Pancreas (tissue), 10 donors: ENCODE measurements at places on chromosomes 5 and 9. TPM values are rescaled to one million over a fixed set of nuclear protein-coding genes. Genes with fewer than 3 reads are reported as not detected.

MLLT3 gene
- 4.0 TPM for polyA plus RNA-seq

PDCD1LG2 gene
- 0.09 TPM for polyA plus RNA-seq

CCL27 gene
- not detected for polyA plus RNA-seq

ABLIM3 gene
- polyA plus RNA-seq: 8.1 TPM

DNA sequence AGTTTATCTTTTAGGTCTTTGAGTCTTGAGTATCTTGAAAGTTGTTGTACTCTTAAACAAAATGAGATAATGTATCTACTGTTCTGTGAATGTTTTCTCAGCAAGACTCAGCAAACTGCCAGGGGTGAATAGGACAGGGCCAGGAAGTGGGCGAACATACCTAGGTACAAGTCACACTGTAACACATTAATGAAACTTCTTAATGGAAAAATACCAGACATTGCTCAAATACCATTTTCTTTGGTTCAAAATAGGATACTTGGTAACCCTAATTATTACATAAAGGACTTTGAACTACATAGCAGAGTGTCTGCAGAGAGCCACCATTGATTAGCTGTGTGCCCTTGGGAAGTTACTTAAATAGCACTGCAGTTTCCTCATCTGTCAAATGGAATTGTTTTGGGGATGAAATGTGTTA, 197.5 kb downstream of the ARHGEF28 start:
- H3K36me3 ChIP-seq: no peaks in the 10 kb centered on the region
- H3K4me3 ChIP-seq: no peak overlapping the region
- H3K27ac ChIP-seq: no peak overlapping the region
- no peak for DNase-seq
- peaks cover 14% of the 10 kb centered on the region for H3K4me1 ChIP-seq

- no peaks in the 10 kb centered on the region for H3K36me3 ChIP-seq
- H3K27ac ChIP-seq: no peak overlapping the region
- H3K4me3 ChIP-seq: no peak overlapping the region
- peak; percentile 40 for DNase-seq
- H3K27me3 ChIP-seq: no peaks in the 10 kb centered on the region
Measured at GRCh38 chr9:100731557-100731956, 153.7 kb downstream of the CAVIN4 start.

GRCh38 chr5:124044613-124045012, 532.6 kb downstream of the CSNK1G3 start:
- H3K4me3 ChIP-seq: no peak overlapping the region
- peaks cover 11% of the 10 kb centered on the region for H3K4me1 ChIP-seq
- no peak overlapping the region for H3K27ac ChIP-seq
- H3K36me3 ChIP-seq: no peaks in the 10 kb centered on the region
